A549 (cell line): ENCODE measurements at places on chromosomes 16 and 17.

DNA sequence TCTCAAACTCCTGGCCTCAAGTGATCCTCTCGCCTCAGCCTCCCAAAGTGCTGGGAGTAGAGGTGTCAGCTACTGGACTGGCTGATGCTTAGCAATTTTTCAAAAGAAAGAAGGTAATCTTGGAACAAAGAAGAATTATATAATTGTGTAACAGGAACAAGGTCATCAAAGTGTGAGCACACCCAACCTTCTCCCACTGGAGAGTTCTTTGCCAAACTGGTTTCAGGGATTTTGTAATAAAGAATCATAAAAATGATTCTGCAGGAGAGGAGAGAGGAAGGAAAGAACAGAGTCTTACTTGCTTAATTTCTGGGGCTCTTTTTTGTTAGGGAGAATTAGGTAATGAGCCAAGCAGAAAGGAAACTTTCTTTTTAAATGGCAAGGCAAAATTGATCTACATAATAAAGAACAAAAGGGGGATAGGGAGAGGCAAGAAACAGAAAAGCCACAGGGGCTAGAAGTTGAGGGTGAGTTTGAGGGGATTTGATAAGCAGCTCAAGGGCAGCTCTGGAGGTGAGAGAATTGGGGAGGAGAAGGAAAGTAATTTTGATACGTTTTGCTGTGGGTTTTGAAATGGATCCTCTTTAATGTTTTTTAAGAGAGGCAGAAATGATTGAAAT, 21.3 kb downstream of the CHD9NB start:
- DNase-seq = no peak

- no peak for DNase-seq
Observed at GRCh38 chr17:2018716-2019510, 6.2 kb downstream of the RTN4RL1 start.

DNA sequence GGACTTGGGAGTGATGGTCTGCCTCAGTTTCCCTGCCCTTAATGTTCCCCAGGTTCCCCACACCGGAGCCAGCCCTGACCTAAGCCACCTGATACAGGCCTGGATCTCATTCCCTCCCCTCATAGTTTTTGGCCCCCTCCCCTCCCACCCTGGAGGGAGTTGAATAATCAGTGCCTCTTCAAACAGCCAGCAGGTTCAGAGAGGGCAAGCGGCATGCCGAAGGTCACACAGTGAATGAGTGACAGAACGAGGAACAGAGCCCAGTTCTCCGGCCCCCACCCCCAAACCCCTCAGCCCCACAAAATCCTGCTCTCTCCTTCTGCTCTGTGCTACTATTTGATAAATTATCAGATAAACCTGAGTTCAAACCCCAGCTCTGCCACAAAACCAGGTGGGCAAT, 31.2 kb downstream of the BEAN1 start:
- no peak for DNase-seq

DNA sequence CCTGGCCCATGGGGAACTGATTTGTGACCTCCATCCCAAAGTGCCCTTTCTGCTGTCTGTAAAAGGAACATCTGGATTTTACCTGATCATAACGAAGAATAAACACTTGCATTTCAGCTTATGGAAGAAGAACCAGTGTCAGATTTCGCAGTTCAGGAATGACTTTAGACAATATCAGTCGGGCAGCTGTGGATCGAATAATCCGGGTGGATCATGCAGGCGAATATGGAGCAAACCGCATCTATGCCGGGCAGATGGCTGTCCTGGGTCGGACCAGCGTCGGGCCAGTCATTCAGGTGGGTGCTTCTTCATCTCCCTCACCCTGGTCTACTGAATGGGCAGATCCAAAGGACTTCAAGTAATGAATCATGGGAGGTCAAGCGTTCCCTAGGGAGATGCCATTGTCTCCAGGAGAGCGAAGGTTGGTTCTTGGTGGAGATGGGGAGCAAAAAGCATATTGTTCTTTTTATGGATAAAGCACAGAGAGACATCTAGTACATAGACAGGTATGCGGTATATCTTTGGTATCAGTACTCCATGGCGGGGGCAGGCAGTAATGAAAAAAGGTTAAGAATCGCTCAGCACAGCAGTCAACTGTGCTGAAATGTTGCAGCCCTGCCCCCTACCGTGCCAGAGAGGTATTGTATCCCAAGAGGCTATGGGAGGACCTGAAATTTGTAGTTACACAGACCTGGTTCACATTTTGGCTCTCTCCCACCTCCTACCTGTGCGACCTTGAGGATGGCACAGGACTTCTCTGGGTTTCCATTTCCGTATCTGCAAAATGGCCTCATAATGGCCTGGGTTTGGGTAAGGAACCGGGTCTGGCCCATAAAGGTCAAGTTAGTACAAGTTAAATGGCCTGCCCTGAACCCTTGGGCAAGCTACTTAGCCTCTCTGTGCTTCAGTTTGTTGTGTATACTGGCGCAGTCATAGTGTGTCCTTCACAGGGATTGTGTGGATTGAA, 4.7 kb downstream of the COQ7 start:
- DNase-seq = peak; percentile 41

DNA sequence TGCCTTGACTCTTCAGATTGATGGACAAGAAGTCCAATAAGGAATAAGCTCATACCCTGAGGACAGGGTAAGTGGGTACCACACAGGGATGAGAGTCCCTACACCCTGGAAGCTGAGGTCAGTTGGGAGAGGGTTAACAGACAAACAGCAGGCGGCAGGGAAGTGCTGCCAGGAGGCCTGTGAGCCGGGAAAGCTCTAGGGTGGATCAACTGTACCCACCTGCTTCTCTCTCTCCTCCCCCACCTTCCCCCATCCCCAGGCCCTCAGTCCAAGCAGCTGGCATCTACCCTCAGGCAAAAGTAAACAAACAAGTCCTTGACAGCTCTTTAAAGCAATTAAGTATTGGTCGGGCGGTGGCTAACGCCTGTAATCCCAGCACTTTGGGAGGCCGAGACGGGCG, 20.7 kb upstream of the MYLK3 start:
- DNase-seq = no peak

DNA sequence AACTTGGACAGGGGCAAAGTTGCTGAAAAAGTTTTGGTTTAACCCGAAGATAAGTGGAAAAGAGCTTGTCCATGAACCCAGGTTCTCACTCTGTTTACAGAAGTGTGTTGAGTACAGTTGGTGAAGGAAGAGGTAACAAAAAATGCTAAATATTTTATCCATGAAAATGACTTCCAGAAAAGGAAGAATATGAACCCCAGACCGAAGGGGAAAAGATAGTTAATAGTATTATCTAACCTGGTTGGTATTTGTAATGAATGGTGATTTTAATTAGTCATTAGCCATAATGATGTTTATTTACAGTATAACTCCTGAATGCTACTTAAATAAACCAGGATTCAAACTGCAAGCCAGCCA, 574 bp upstream of the TMEM106A start:
- no peak for DNase-seq

DNA sequence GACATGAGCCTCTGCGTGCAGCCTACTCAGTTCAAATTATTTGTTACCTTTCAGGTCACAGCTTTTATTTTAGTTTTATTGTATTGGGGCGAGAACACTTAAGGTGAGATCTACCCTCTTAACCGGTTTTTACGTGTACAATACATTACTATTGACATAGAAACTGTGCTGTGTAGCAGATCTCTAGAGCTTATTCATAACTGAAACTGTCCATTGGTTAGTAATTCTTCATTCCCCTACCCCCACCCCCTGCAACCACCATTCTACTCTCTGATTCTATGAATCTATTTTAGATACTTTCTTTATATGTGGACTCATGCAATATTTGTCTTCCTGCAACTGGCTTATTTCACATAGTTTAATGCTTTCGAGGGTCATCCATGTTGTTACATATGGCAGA, 43.5 kb downstream of the KNOP1 start:
- DNase-seq = no peak

DNA sequence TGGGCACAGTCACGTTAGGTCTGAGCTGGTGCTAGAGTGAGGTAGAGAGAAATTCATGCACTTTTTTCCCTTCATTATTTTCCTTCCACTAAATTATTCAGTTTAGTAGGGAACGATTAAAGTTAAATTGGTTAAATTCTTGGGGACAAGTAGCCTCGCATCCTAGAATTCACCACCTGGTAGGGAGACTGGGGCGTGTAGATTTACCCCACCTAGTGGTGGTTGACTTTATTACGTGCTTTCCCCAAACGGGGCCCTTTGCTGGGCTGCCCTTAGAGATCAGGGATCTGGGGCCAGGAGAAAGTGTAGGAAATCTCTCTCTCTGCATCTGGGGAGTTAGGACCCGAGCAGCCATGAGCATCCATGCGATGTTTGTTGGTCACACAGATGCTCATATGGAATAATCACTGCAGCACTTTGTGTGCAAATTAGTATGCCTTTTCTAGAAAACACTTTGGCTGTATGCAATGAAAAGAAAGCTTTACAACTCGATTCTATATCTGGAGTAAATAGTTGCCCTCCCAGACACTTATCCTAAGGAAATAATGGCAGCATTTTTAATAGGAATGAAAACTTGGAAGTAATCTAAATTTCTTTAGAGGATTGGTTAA, 107.0 kb downstream of the PLCG2 start:
- DNase-seq = peak; percentile 85

GRCh38 chr17:29195465-29196081, 15.4 kb upstream of the MYO18A start:
- no peak for DNase-seq

DNA sequence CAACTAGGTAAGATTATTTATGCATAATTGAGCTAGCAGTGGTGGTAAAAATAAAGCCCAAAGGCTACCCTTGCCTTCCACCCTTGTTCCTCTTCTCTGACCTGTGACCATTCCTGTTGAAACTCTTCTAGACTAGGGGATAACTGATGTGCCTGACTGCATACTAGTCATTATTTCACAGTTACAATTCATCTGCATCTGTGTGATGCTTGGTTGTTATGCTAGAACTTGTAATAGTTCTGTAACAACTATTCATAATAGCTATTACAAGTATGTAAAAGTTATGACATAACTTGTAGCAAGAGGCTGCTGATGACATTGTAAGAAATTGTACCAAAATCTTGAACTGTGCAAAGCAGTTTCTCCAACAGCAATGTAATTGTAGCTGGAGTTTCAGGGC, 2.4 kb upstream of the VAC14 start:
- no peak for DNase-seq

DNA sequence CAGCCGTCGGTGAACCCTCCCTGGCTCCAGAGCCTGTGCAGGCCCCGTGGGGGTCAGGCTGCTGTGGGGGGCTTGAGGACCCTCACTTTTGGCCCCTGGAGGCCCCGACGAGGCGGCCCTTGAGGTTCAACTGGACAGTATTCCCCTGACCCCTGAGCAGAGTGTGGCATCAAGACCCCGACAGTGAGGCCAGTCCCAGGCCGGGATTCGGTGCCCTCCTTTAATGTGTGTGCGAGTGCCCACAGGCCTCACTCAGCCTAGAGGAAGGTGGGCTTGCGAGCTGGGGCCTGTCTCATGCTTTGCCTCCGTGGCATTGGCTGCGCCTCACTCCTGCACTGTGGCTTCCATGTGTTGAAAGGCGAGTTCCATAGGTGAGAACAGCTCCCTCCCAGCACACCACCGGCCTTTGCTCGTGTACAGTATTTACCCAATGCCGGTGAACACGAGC, 94.5 kb downstream of the METRNL start:
- no peak for DNase-seq

- DNase-seq = no peak
Observed at GRCh38 chr16:9183682-9184353, 92.4 kb downstream of the HAPSTR1 start.
